ENCODE measurements at places on chromosomes 5 and 9. TPM values are rescaled to one million over a fixed set of nuclear protein-coding genes. Genes with fewer than 3 reads are reported as not detected.

Gene MXD3
- 22.3 TPM for total RNA-seq

Gene GARIN3
- total RNA-seq = not detected

Gene CDH9
- not detected for total RNA-seq

Gene GRIN3A
- total RNA-seq = not detected

Measured in thoracic aorta endothelial cell (primary cell).